ENCODE measurements at places on chromosomes 2 and 18. TPM values are rescaled to one million over a fixed set of nuclear protein-coding genes. Genes with fewer than 3 reads are reported as not detected.

DNA sequence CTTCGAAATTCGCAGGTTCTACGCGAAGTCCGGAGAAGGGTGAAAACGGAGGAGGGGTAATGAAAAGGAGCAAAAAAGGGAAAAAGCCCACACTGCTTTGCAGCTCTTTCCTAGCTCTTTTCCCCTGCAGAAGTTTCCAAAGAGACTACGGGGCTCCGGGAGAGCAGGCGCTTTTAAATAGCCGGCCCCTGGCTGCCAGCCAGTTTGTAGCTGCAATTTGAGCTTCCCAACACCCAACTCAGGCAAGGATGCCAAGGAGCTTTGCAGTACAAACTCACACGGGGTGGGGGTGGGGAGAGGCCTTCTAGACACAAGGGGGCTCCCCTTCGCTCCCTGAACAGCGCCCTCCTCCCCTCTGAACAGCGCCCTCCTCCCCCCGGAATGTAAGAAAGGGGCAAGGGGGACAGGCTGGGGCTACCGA is at the start of gene IGFBP5:
IGFBP5 (minus strand) TSS at position 149 of the 421 bp plus-strand sequence. CDS start 774 bp downstream, outside the sequence.
- no peaks in the 10 kb centered on the region for H3K27me3 ChIP-seq
- no peak within 1 kb of the TSS for H3K27ac ChIP-seq
- DNase-seq = no peak
- H3K36me3 ChIP-seq = no peaks in the 10 kb centered on the region

DNA sequence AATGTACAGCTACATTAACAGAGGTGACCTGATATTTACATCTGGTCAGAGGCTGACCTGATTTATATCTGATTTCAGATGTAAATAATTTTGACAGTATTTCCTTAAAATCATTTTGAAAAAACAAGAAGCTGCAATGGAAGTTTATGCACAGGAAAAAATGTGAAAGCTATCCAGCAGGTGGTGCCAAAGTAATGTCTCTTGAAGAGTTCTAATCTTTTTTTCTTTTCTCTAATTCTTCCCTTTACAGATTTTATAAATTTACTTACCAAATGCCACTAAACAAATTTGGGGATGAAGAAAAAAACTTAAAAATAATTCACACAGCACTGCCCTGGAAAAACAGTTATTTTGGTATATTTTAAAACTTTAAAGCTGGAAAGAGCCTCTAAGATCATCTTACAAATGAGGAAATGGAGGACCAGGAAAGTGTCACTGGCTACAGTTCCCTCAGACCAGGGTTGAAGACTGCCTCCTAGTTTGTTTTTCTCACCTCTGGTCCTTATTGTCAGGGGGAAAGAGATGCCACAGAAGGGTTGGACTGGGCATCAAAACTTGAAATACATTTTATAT is 16.4 kb upstream of the FBLN7 start:
- H3K4me3 ChIP-seq = no peak overlapping the region
- H3K36me3 ChIP-seq = peaks cover 18% of the 10 kb centered on the region
- no peak for DNase-seq
- H3K27ac ChIP-seq = no peak overlapping the region

DNA sequence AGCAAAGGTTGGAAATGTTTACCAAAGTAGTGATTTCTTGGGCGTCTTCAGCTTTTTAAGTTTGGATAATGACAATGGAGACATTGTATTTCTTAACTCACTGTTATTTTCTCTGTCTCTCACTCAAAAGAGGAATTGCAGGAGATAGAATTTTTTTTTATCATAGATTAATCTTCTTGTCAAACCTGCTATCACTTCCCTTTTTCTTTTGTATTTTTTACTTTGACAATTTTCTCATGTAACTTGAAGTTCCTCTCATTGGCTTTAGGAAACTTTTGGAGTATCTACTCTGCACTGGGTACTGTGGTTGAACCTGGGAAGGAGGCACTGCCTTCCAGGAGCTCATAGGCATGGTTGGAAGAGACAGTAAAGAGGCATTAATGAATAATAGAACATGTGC is 489.1 kb downstream of the CNTNAP5 start:
- no peaks in the 10 kb centered on the region for H3K27me3 ChIP-seq
- no peak overlapping the region for H3K27ac ChIP-seq
- no peak for DNase-seq
- no peaks in the 10 kb centered on the region for H3K4me1 ChIP-seq
- H3K4me3 ChIP-seq = no peak overlapping the region

GRCh38 chr2:222683805-222684204 is 12.3 kb downstream of the MOGAT1 start:
- no peaks in the 10 kb centered on the region for H3K4me1 ChIP-seq
- H3K27ac ChIP-seq = no peak overlapping the region
- no peaks in the 10 kb centered on the region for H3K36me3 ChIP-seq
- H3K27me3 ChIP-seq = no peaks in the 10 kb centered on the region
- DNase-seq = no peak
- no peak overlapping the region for H3K4me3 ChIP-seq

- H3K4me3 ChIP-seq = no peak overlapping the region
- H3K36me3 ChIP-seq = peaks cover 1% of the 10 kb centered on the region
- no peak overlapping the region for H3K27ac ChIP-seq
- no peak for DNase-seq
- H3K27me3 ChIP-seq = no peaks in the 10 kb centered on the region
These were observed 4.1 kb upstream of the MAT2A start for GRCh38 chr2:85534881-85535280.

DNA sequence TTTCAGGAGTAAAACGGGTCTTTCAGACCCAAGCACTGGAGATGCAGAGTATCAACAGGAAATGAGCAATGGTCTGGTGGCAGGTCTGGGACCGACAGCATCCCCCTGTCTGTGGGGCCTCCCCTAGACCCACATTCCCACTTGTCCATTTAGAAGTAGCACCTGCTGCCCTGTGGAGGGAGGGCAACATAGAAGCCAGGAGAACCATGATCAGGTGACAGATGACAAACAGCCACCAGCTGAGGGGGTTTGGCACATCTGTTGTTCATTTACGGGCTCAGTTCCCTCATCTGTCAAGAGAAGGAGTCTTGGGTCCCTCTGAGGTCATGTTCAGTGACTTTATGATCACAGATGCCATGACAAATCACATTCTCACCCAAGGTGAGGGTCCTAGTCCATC is 77.9 kb upstream of the SLC66A3 start:
- no peak overlapping the region for H3K4me3 ChIP-seq
- no peaks in the 10 kb centered on the region for H3K36me3 ChIP-seq
- peaks cover 25% of the 10 kb centered on the region for H3K4me1 ChIP-seq

DNA sequence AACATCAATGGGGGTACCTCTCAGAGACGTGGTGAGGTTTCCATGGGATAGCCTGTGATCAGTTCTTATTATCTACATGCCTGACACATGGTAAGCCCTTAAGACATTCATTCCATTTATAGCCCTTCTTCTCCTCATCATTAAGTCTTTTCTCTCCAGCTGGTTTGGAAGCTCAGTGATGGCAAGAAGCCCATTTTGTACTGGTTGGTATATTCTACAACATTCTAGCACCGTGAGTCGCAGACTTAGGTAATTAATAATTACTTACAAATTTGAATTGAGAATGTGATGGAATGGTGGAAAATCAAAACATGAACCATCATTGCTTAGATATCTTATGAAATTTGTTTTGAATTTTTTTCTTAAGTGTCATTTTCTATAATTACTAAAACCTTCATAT is 472.6 kb downstream of the DLGAP1 start:
- H3K27ac ChIP-seq = no peak overlapping the region
- no peak overlapping the region for H3K4me3 ChIP-seq
- DNase-seq = no peak
- no peaks in the 10 kb centered on the region for H3K27me3 ChIP-seq

DNA sequence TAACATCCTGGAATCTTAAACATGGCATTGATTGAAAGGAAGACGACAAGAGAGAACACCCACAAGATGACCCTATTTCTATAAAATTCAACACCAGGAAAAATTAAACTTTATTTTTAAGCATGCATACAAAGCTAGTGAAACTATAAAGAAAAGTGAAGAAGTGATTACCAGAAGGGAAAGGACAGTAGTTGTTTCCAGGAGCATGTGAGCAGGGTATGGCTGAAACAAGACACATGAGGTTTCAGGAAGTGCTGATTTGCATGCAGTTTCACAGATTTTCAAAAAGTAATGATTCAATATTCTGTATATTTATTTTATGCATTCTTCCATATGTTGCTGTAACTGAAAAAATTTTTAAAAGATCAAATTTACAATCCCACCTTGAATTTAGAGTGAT is 24.6 kb upstream of the DAW1 start:
- no peaks in the 10 kb centered on the region for H3K36me3 ChIP-seq
- no peak overlapping the region for H3K27ac ChIP-seq
- H3K4me3 ChIP-seq = no peak overlapping the region

Gene MERTK
- total RNA-seq = 3.4 TPM

Gene CREG2
- 9.0 TPM for total RNA-seq

Gene MSTN
- total RNA-seq = not detected

Gene MDH1B
- total RNA-seq = 4.1 TPM

Gene NR4A2
- 2.3 TPM for total RNA-seq

Gene TGFA
- 36.4 TPM for total RNA-seq

Gene GKN1
- total RNA-seq = not detected

Gene ZEB2
- 0.95 TPM for total RNA-seq
